Stimulated activated CD4-positive, alpha-beta T cell treated with anti-CD3 and anti-CD28 coated beads, Interleukin-1b, Interleukin-23, amount 100 ng/mL, for 48 hours (primary cell): ENCODE measurements at places on chromosomes 11 and 22.

DNA sequence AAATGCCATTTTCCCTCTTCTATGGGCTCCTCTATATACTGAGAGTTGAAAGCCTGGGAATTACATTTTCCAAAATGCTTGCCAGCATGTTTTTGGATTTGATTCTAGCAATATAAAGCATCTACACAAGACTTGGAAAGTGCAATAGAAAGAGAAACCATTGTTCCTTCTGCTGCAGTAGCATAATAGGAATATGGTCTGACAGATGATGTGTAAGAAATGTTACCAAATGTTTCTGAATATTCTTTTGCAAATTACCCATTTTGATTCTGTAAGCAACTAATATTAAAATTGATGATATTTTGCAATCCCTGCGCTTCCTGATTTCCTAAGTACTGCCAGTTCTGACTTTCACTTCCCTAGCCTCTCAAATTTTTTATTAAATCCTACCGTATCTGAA lies 61.6 kb downstream of the CASP12 start:
- no peak for DNase-seq

- peak; percentile 73 for DNase-seq
These were observed at the start of gene CPT1A for GRCh38 chr11:68841718-68842426. Gene CPT1A, minus strand, starts transcription at chr11:68841916. Its CDS starts 26,442 bp downstream, at chr11:68815474.

- DNase-seq, result no peak
These were observed 63.5 kb upstream of the DRD2 start for GRCh38 chr11:113538451-113539412.

- DNase-seq, result no peak
These were observed 9.0 kb upstream of the CYTH4 start for GRCh38 chr22:37273126-37273845.

DNA sequence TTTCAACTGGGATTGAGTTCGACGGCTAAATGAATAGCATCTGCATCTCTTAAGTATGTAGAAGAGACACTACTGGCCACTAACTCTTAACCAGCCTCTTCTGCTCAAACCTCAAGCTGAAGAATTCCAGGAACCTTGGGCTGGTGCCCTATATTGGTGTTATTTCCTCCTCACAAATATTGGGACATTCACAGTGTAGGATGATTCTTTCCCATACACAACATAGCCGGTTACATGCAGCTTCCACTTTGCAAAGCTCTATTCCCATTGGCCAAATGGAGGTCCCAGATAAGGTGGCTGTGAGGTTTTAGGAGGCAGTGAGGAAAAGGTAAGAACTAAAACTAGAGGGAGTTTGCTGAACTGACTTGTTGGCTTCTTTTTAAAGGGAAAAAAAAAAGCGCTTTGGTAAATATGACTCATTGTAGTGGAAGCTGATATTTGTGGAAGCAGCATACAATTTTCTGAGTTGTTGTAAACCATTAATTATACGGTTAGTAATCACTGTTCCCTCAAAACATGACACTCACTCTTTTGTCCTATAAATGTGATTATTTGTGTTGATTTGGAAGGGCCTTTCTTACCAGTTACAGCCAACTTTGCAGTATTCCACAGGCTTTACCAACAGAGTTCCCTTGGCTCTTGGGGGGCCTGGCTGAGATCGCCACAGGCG lies 17.6 kb downstream of the C22orf31 start:
- no peak for DNase-seq

GRCh38 chr22:49214976-49215375 lies 612.7 kb downstream of the BRD1 start:
- no peak for DNase-seq

DNA sequence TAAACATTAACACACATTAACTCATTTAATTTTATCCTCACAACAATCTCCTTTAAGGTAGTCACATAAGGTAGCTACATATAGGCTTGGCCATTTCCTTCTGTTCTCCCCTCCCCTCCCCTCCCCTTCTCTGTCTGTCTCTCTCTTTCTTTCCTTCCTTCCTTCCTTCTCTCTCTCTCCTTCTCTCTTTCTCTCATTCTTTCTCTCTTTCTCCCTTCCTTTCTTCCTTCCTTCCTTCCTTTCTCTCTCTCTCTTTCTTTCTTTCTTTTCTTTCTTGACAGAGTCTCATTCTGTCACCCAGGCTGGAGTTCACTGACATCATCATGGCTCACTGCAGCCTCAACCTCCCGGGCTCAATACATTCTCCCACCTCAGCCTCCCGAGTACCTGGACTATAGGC lies 22.3 kb upstream of the NUP160 start:
- no peak for DNase-seq

- peak; percentile 45 for DNase-seq
These were observed 67.1 kb downstream of the PARVB start for GRCh38 chr22:44091021-44091721.

- DNase-seq, result no peak
These were observed 247.9 kb upstream of the KIRREL3 start for GRCh38 chr11:127248476-127248875.

- no peak for DNase-seq
These were observed 968 bp upstream of the TMEM109 start for GRCh38 chr11:60912851-60913528.

GRCh38 chr11:134675983-134676382 lies 263.9 kb upstream of the B3GAT1 start:
- no peak for DNase-seq

DNA sequence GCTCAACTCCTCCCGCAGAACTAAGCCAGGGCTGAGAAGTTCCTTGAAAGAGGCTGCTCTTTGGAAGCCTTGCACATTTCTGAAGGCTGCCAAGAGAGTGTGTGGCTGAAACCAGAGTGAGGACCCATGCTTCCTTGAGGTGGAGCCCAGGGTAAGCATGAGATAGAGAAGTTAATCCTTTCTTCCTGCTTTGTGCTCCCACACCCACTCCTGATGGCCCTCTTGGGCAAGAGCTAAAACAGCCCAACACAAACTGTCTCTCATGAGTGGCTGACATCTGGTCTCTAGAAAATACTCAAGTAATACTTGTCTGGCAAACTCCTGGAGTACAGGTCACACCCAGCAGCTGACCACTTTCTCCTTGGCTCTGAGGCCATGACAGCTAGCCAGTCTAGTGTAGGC lies 523.7 kb downstream of the INSC start:
- no peak for DNase-seq

DNA sequence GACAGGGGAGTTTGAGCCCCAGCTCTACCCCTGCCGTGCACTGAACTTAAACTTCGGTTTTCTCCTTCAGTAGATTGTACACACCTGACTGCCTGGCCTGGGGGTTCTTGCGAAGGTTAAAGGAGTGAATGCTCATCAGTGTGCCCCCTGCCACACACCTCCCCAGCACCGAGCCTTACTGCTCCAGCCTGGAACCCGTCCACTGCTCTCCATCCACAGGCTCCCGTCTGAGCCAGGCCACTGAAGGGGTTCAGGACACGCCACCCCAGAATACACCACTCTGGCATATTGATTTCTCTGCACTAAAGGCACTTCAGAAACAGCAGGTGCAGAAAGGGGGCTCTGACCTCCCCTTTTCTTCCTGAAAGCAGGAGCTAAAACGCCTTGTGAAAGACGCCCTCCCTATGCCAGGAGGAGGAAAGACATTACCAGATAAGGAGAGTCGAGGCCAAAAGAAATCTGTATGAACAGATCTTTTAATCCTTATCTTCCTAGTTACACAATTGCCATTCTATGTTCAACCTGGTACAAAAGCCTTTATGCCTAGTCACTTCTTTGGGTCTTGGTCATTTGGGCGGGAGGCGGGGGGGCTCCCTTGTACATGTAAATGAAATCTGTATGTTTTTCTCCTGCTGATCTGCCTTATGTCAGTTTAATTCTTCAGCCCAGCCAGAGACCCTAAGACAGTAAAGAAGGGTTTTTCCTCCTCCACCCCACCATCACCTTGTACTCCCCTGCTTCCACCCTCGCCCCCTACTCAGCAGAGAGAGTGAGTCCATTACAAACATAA lies 1.9 kb upstream of the SSTR3 start:
- DNase-seq, result peak; percentile 0

- no peak for DNase-seq
These were observed 1402.0 kb downstream of the BRD1 start for GRCh38 chr22:48425641-48426040.

- DNase-seq, result no peak
These were observed 139.1 kb upstream of the BDNF start for GRCh38 chr11:27839226-27839913.

- no peak for DNase-seq
These were observed 148.8 kb downstream of the NCAM1 start for GRCh38 chr11:113110046-113110445.

GRCh38 chr11:96013461-96014213 lies 89.7 kb upstream of the MTMR2 start:
- peak; percentile 6 for DNase-seq

GRCh38 chr11:107691000-107691750 lies 20.7 kb downstream of the SLN start:
- DNase-seq, result no peak

DNA sequence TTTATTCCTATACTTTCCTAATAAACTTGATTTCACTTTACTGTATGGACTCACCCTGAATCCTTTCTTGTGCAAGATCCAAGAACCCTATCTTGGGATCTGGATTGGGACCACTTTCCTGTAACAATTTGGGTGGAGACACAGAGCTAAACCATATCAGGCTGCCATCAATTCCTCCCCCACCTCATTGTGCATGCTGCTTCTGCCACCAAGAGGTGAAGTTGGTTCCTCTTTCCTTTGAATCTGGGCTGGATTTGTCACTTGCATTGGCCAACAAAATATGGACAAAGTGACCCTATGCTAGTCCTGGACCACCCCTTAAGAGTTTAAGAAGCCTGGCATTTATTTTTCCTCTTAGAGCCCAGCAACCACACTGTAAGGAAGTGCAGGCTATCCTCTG lies 39.4 kb upstream of the CEP295 start:
- DNase-seq, result no peak

- DNase-seq, result no peak
These were observed 12.0 kb upstream of the GDPD5 start for GRCh38 chr11:75537740-75538139.

DNA sequence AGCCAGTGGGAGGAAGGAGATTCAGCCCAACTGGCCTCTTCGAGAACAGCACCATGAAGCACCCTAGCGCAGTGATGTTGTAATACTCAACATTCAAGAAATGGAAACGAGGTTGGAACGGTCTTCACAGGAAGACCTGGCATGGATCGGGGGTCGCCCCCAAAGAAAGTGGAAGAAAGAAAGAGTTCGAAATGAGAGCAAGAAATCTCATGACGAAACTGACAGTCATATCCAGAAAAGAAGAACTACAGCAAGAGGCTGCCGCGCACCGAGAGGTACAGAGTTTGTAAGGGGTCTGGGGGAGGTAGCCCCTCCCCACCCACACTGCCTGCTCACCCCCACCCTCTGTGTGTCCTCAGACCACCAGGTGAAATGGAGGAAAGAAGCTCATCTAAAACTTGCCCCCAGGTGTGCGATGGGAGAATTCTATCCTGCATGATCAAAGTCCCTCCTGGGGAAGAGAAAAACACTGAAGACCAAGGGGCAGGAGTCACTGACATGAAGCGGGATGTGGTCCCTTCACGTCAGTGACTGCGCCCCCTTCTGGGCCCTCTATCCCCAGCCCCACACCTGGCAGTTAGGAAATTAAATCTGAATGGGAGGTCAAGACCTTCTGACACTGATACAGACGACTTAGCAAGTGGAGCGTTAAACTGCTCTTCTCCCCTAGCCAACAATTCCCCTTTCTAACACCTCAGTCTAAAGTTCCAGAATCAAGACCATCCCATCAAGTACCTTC lies 52.9 kb upstream of the SPATA19 start:
- DNase-seq, result no peak

DNA sequence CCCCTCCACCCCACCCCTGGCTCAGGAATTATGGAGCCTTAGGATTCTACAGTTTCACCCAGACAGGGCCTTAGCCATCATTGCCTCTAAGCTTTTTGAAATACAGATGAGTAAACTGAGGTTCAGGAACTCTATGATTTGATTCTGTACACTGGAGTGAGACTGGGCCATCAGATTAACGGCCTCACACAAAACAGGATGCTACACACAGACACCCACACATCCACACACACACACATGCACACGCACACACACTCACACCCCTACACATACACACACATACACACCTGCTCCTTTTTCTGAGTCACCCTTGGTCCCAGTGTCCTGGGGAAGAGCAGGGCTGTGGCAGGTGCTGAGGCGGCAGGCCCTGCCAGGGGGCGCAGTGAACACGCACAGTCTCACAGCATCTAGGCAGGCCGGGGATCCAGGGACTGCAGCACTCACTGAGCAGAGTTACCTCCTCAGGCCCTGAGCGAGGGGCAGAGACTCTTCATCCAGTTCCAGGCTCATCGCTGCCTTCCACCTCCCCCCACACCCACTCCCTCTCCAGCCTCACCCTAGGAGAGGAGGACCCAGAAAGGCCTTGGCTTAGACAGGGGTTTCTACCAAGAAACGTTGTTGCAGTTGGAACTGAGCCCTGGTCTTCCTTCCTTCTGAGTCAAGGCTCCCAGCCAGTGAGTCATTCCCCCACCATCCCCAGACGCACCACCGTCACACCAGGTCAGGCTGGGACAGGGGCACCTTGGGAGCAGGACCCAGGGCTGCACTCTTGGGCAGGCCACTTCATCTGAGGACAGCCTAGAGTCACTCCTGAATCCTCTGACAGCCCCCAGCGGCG lies 89.8 kb upstream of the PARVA start:
- no peak for DNase-seq

DNA sequence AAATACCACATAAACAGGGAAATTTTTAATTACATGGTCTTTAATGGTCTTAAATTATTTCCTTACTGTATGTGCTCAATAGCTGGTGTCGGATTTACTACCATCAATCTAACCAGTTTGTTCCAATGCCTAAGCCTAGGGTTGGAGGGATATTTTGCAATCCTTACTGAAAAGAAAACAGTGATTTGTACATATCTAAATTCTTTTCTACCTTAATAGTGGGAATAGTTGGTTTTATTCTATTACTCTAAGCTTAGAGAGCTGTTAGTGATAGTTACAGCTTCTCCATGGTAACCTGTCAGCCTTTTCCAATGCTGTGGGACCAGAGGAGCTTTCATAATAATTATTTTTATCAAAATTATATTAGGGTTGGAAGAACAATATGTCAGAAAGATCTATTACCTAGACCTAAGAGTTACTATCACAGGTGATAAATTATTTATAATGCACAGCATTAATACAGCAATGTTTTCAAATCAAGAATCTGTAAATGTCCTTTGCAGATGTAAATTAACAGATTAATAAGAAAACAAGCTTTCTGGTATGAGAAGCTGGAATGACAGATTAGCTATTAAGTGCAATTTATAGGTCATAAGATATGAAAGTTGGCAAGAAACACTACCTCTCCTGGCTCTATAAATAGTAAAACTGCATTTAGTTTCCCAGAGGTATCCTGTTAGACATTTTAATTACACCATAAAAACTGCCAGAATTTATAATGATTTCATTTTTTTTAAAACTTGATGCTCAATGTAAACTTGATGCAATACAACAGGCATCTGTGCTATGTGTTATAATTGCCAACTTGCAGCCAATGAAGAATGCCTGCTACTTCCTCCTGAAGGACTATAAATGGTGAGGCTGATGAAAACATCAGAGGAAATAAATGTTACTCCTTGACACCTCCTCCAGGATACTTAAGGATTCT lies 262.0 kb upstream of the PITPNB start:
- no peak for DNase-seq
